NCI-H1092 (cell line): ENCODE measurements at places on chromosomes 4 and X.

- DNase-seq, result no peak
Observed at GRCh38 chrX:69626129-69626528, 10.2 kb downstream of the EDA start.

DNA sequence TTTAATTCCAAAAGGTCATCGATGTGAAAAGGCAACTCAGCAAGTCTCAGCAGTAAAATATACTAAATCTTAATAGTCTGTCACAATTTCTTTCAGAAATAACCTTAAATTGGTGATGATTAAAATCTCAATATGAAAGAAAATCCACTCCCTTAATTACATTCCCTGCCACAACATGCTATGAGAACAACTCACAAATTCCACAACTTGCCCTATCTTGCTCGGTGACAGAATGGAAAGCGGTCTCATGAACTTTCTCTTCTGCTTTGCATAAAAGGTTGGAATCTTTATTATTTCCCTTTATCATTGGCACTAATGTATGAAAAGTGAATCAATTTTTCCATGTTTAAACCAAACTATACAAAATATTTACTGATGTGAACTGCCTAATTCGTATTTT, 380.8 kb downstream of the TMA16 start:
- DNase-seq, result no peak

DNA sequence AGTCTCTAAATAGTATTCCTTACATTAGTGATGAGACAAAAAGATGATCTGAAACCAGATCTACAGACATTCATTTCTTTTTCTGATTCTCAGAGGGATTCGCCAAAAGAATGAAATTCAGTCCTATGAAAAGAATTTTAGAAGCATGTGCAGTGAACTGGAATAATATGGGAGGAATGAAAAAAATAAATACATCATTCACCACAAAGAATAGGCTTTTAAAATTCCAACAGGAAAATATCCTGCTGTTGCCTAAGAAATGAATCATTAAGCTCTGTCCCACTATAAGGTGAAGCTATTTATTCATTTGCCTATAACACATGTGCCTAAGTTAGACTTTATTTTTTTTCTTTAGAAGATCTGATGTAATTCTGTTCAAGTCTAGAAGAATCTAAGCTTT, 165.9 kb downstream of the IL15 start:
- no peak for DNase-seq

GRCh38 chr4:174764105-174764729, 64.8 kb downstream of the GLRA3 start:
- DNase-seq, result peak; percentile 44
